ENCODE measurements at places on chromosomes 1 and 21.

- DNase-seq = no peak
These were observed 135.3 kb downstream of the ADSS2 start for GRCh38 chr1:244316407-244316806.

DNA sequence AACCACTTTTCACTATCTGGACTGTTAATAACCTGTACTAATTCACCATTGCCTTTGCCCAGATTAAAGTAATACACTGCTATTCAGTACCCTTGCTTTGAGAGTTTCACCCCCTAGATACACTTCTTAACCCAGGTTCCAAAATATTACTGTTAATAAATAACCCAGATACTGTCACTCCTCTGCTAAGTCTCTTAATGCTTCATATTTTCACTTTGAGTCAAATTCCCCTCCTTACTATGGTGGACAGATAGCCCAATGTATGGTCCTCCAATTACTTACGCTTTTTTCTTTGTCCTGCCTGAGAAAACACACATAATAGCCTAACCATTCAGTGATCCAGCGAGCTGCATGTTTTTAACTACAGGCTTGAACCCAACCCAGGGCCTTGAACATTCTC lies 152.5 kb downstream of the NEGR1 start:
- no peak for DNase-seq

GRCh38 chr1:5427026-5427613 lies 565.1 kb downstream of the NPHP4 start:
- DNase-seq = no peak

- DNase-seq = no peak
These were observed 78.7 kb downstream of the PBX1 start for GRCh38 chr1:164637461-164638375.

DNA sequence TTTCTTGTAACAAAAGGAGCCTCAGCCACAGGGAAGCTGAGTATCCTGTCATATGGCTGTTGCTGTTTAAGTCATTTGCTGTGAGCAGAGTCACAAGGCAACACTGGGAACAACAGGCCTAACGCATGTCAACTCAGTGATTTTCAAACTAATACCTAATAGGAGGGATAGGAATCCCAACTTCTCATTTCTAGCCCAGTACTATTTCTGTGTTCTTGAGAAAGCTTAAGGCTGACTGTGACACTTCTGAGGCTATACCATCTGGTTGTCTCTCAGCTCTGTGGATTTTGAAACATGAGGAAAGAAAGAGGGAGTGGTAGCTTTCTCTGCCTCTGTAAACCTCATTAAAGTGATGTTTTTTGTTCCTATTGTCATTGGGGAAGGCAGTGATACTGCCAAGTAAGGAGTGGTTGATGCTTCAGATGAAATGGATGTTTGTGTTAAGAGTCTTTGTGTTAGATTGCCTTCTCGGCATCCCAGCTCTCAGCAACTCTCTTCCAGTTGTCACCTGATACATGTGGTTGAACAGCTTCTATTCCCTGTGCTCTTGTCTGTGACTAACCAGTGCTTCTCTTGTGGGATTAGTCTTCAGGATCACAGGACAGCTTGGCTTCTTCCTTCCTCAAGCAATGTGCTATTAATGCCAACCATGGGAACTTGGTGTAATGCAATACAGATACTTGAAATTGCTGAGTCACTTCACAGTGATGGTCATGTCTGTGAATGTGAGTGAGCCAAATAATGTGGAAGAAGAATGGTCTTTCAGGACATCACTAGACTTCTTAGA lies 166.8 kb upstream of the IVNS1ABP start:
- peak; percentile 19 for DNase-seq

DNA sequence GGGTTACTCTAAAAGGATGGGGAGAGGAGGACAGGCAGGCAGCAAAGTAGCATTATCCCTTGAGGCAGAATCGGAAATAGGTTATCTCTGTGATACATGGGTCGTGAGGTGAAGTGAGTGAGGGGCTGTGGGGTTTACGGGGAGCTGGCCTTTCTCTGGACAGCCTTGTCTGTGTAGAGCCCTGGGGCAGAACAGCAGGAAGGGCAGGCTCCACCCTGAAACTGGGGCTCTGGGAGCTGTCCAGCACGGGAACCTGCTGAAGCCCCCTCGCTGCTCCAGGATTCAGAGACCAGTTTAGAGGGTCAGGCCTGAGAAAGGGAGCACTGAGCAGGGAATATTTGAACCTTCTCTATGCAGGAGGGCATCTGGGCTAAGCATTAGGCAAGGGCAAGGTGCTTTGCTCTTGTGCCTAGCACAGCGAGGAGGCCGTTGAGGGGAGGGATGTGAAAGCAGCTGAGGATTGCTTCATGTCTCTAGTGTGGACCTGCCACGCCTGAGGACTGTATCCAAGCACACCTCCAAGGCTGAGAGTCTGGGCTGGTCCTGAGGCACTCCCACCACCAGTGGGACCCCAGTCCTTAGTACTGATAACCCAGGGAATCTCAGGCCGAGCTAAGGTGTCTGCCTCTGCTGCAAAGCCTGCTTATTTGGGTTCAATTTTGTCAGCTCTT lies 55.8 kb downstream of the NAV1 start:
- peak; percentile 31 for DNase-seq

DNA sequence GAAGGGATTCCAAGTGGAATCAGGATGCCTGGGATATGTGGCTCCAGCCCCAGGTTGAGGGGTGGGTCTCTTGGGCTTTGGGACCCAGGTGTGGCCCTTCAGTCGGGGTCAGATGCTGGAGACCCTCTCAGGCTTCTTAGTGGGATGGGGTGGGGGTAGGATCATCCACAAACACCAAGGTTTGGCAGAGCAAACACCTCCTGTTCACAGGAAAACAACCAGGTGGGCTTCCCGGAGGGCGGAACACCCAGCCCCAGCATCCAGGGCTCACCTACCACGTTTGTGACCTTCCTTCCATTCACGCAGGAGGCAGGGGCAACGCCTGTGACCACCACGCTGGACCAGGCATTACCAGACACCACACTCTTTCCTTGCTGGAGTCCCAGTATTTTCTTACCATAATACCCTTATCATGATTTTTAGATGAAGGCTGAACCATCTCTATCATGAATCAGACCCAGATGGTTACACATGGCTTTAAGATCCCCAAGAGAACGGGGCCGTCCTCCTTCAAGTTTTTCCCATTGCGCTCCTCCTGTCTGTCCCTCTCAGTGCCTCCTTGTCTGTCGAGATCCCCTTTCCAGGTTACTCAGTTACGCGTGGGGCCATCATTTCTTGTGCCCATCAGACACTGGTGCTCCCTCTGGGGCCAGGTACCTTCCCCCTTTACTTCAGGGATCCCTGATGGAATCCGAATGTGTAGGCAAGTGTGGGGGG lies 428.2 kb downstream of the NPHP4 start:
- DNase-seq = no peak

DNA sequence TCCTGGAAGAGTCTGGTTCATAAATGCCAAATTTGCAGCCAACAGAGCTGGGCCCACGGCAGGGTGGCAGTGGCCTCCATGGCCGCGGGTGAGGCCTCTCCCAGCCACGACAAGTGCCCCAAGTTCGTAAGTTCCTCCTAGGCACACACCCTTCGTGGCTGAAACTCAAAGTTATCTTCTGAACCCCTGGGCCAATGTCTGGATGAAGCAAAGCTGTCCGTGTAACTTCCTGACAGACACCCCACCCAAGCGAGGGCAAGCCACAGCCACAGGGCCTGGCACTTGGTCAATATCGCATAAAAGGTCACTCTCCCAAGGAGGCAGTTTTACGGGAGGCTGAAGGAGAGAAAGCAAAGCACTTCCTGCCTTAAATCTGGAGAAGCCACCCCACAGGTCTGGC lies 27.8 kb upstream of the GPR153 start:
- DNase-seq = no peak

DNA sequence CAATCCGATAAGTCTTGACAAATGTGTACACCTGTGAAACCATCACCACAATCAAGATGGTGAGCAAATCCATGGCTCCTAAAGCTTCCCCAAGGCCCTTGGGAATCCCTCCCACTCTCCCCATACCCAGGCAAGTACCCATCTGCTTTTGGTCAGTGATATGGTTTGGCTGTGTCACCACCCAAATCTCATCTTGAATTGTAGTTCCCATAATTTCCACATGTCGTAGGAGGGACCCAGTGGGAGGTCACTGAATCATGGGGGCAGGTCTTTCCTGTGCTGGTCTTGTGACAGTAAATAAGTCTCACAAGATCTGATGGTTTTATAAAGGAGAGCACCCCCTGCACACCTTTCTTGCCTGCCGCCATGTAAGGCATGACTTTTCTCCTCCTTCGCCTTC lies 14.6 kb upstream of the GUCA2B start:
- DNase-seq = no peak

- peak; percentile 87 for DNase-seq
These were observed 149.3 kb downstream of the HUNK start for GRCh38 chr21:32022146-32022545.

- DNase-seq = peak; percentile 14
These were observed 160.1 kb downstream of the FASLG start for GRCh38 chr1:172818841-172819527.

DNA sequence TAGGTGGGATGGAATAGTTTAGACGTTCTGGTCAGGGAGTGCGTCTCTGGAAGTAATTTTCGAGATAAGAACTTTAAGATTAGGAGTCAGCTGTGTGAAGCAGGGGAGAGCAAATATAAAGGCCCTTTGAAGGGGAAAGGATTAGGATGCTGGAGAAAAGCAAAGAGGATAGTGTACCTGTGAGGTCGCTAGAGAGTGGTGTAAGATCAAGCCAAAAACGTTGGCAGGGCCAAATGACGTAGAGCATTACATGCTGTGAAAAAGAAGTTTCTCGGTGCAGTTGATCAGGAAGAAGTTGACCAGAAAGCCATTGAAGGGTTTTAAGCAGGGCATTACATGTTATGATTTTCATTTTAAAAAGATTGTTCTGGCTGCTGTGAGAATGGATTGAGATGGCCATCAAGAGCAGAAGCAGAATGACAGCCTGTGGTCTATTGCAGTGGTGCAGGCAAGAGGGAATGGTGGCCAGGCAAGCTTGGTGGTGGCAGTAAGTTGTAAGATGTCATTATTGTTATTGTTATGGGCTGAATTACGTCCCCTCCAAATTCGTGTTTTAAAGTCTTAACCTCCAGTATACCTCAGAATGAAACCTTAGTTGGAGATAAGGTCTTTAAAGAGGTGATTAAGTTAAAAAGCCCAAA lies 113.6 kb upstream of the KIF26B start:
- DNase-seq = no peak

DNA sequence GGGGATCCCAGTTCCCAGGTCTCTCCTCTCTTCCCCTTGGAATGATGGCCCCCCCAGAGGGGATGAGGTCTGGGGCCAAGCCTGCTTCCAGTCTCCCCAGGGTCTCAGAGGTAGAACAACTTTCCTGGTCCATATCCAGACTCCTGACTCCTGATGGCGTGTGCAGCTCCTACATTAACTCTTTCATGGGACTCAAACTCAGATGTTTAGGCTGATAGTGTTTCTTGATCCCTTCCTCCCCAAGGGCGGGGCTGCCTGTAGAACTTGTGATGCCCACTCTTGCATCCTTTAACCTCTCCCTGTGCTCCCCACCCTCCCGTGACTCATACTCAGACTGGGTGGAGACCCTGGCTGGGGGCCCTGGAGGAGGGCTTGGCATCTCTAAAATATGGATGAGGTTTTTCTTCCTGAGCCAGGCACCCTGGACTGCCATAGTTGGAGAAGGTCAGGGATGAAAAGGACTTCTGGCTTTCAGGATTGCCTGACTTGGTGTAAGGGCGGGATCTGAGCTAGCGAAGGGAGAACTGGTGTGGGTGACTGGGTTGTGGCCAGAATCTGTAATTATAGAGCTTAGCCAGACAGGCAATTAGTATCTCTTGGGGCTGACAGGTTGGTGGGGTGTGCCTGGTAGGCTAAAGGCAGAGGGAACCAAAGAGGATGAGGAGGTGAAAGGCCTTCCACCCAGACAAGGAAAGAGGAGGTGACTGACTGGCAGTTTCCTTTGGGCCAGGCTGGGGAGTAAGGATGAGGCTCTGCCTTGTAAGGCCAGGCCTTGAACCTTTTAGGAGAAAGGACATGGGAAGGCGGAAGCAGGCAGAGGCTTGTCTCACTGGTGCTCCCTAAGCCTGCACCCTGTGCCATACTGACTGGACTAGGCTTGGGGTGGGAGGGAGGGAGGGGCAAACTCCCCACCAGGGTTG lies 1.5 kb downstream of the ATP8B2 start:
- no peak for DNase-seq

- DNase-seq = no peak
These were observed 177.3 kb downstream of the ZSCAN20 start for GRCh38 chr1:33649759-33650158.

GRCh38 chr1:6248932-6249738 lies 5.2 kb downstream of the HES3 start:
- no peak for DNase-seq

GRCh38 chr1:65539266-65540131 lies 119.0 kb downstream of the LEPR start:
- DNase-seq = no peak

DNA sequence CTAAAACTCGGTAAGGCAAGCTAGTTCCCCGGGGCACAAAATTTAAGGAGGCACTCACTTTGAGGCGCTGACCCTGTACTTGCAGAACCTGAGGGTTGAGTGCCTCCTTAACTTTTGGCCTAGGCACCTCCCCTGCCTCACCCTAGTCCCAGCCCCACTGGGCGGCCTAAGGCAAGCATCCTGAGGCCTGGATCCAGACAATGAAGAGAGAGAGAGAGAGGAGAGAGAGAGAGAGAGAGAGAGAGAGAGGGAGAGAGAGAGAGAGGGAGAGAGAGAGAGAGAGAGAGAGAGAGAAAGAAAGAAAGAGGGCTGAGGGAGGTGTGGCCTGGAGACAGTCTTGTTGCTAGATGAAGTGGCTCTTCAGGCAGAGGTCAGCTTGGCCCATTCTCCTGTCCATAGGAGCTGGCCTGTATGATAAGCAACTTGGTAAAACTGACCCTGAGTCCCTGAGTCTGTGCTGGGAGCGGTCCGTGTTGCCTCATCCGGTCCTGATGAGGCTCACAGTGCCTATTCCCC lies 7.4 kb upstream of the LRRN2 start:
- no peak for DNase-seq

- DNase-seq = peak; percentile 31
These were observed 26.4 kb downstream of the QSOX1 start for GRCh38 chr1:180181048-180181447.

DNA sequence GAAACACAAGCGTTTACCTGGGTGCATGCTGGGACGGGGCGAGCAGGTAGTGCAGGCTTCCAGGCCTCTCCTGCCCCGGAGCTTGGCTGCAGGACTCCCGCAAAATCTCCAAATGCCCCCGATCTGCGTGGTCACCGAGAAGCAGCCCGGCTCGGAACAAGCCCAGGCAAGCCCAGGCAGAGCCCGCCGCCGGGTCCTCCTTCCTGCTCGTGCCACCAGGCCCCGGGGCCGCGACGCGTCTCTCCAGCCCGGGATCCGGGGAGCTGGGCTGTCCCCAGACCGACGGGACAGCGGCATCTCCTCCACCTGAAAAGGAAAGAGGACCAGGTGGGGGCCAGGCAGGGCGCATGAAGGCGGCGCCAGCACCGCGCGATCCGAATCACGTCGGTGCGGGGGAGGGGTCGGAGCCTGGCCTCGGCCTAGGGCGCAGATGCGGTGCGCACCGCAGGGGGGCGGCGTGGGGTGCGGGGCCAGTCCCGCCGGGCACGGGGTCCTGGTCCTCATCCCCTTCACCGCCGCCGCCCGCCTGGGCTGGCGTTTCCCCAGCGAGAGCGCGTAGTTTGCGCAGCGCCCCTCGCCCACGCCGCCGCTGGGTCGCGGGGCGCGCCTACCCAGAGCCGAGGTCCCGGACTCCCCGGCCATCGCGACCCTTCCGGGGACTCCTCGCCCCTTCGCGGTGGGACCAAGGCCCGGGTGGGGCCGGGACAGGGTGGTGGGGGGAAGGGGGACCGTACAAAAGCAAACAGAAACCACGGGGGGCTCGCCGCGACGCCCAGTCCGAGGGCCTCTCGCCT lies 52.4 kb upstream of the H6PD start:
- no peak for DNase-seq

- DNase-seq = no peak
These were observed 56.8 kb downstream of the KCNAB2 start for GRCh38 chr1:6102532-6102845.

GRCh38 chr1:209363112-209363511 lies 220.4 kb upstream of the CAMK1G start:
- DNase-seq = no peak
